Pancreas (tissue), 10 donors: ENCODE measurements at places on chromosomes 7 and 10. TPM values are rescaled to one million over a fixed set of nuclear protein-coding genes. Genes with fewer than 3 reads are reported as not detected.

DNA sequence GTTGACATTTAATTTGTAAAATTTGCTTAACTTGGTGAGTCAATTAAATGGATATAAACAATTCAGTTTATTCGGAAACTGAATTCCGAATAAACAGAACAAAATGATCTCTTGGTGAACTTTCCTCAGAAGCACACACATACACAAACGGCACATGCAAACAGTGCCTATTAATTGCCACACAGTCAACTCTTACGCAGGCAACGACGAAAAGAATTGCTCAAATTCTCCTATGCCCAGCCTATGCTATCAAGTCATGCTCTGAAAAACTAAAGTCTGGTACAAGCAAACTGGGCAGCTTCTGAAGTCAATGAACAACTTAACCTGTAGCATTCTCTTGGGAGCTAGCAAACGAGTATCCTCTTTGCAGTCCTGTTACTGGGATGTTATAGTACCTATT, 38.8 kb upstream of the ASL start:
- DNase-seq, result no peak

DNA sequence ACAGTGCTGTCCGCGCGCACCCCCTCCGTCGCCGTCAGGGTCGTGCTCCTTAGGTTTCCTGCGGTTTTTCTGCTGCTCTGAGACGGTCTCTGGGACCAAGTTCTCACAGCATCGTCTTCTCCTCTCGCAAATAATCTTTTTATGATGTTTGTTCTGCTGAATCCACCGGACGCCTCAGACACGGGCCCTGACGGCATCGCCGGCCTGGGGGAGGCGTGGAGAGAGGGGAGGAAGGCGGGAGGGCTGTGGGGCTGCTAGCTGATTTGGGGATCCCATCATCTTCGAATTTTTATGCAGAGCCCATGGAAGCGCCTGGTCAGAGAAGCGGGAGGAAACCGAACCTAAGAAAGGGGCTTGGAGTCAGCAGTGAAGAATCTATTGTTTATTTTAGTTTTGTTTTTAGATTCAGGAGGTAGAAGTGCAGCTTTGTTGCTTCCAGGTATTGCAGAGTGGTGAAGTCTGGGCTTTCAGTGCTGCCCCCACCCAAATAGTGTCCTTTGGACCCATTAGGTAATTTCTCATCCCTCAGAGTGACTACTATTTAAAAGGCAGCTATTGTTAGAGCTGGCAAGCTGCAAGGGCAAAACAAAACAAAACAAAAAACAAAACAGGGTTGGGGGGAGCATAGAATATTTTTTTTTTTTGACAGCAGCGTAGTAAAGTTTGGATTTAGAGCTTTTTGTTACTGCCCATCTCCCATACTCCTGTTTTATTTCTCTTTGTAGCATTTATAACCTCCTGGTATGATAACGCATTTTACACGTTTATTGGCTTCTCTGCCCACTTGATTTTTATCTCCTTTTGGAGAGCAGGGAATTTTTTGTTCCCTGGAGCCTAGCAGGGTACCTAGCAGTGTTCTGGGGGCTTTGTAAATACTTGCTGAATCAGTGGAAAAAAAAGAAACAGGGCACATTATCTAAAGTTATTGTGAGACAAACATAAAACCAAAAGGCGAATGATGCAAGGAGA, 92.6 kb downstream of the SPAG6 start:
- no peak for DNase-seq

The GCK gene
- 0.57 TPM for total RNA-seq

DNA sequence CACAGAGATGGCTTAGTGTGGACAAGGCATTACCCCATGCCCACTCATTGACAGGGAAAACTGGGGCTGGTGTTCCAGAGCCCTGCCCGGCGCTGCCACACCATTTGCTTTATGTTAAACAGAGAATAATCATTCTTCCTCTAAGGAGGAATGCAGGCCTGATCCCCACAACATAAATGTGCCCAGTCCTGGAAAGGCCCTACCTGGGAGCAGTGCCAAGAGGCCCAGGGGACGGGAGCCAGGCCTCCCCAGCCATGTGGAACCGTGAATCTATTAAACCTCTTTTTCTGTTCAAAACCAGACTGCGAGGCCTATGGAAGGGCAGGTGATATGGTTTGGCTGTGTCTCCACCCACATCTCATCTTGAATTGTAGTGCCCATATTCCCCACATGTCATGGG, 264.1 kb downstream of the GRID1 start:
- no peak for DNase-seq

The AKR1C2 gene
- 3.7 TPM for total RNA-seq

The CABCOCO1 gene
- total RNA-seq, result not detected

DNA sequence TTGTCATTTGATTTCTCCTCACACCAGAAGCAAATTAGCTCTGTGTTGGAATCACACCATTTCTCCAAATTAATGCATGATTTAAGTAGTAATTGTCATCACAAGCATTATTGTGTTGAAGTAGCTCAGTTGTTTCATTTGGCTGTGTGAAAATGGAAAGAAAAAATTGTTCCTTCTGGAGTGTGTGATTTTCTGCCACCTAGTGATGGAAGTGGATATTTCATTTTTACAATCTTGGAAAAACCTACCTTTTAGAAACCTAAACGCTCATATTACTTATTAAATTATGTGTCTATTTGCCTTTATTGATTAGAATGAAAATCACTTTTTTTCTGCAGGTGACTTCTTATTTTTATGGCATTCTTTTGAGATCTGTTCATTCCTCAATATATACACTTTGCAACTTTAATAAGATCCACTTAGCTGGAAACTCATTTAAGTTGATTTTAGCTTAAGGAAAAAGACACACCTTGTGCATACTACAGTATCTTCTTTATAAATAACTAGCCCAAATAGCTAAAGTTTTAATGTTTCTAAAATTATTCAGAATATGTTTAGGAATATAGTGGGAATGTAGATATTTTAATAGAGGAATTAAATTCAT, 50.0 kb downstream of the SRI start:
- no peak for DNase-seq
